Natural killer cell treated with Interleukin-12 subunit alpha and Interleukin-12 subunit beta and Interleukin-15 and Interleukin-18, amount 100 ng/mL, for 72 hours (primary cell): ENCODE measurements at places on chromosomes 6 and 20. TPM values are rescaled to one million over a fixed set of nuclear protein-coding genes. Genes with fewer than 3 reads are reported as not detected.

The FERMT1 gene
- not detected for total RNA-seq

The CDSN gene
- total RNA-seq = not detected

The TGM2 gene
- total RNA-seq = 0.81 TPM

The KIF13A gene
- total RNA-seq = 33.6 TPM

The TP53TG5 gene
- total RNA-seq = not detected

The RSPO3 gene
- total RNA-seq = not detected

The NPEPL1 gene
- total RNA-seq = 30.4 TPM

The SNX21 gene
- total RNA-seq = 2.2 TPM

GRCh38 chr20:6769903-6770785 lies 2.7 kb downstream of the BMP2 start:
- H3K36me3 ChIP-seq = no peaks in the 10 kb centered on the region
- H3K27ac ChIP-seq = no peak overlapping the region
- peaks cover 10% of the 10 kb centered on the region for H3K4me1 ChIP-seq

DNA sequence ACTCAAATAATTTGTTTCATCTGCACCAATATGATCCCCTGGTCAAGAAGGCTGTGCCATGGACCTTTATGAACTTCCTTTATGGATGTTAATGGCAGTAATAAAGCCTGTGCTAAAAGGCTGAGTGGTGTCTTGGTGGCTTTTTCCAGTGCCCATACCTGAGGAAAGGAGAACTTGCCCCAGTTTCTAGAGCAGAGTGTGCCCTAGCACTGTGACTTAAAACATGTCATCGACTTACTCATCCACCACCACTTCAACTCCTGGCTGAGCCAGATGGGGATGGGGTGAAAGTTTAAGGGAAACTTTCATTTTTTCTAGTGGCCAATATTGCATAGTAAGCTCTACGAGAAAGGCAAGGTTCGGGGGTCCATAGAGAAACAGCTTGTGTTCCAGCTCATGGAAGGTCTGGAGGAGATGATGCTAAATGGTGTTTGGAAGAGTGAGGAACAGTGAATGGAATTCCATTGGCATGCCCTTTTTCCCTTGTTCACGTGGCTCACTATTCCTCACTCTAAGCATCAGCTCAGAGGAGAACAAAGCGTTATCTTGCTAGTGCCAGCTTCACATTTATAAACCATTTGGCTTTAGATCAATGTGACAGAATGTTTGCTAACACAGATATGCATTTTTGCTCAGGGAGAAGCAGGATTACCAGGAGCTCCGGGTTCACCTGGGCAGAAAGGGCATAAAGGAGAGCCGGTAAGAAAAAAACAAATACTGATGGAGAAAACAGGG lies 71.2 kb downstream of the COL19A1 start:
- H3K27ac ChIP-seq = no peak overlapping the region
- no peak for DNase-seq
- H3K27me3 ChIP-seq = no peaks in the 10 kb centered on the region
- H3K36me3 ChIP-seq = no peaks in the 10 kb centered on the region
- no peaks in the 10 kb centered on the region for H3K4me1 ChIP-seq

DNA sequence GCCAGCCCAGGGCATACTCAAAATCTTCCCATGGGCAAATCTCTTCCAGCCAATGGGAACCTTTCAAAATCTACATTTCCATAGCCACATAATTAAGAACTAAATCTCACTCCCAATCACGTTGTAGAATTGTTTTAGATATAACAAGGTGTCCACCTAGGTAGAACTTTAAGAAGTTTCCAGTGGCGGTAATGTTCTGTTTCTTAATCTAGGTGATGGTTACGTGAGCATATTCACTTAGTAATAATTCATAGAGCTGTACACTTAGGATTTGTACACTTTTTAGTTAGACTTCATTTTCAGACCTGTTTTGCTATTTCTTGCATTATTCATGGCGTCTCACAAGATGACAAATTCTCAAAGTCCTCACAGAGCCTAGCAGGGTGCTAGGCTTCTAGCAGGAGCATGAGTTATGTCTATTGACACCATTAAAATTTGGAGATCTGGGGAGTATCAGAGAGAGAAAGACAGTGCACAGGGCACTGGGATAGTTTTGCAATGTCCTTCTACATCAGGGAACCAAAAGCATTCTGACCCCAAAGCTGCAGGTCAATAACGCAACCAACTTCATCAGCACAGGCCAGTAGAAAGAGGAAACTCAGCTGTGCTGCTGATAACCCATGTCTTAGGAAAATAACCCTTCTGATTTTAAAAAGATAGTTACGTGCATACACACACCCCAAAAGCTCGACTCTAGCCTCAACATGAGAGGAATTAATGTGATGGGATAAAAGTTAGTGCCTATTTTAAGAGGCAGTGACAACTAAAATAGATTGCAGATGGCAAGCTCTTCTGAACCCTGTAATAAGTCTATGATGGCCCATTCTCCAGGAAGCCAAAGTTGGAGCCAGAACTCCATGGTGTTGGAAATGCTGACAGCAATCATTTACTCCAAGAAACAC lies 518.1 kb upstream of the JARID2 start:
- DNase-seq = no peak
- H3K36me3 ChIP-seq = no peaks in the 10 kb centered on the region
- H3K4me3 ChIP-seq = no peak overlapping the region

DNA sequence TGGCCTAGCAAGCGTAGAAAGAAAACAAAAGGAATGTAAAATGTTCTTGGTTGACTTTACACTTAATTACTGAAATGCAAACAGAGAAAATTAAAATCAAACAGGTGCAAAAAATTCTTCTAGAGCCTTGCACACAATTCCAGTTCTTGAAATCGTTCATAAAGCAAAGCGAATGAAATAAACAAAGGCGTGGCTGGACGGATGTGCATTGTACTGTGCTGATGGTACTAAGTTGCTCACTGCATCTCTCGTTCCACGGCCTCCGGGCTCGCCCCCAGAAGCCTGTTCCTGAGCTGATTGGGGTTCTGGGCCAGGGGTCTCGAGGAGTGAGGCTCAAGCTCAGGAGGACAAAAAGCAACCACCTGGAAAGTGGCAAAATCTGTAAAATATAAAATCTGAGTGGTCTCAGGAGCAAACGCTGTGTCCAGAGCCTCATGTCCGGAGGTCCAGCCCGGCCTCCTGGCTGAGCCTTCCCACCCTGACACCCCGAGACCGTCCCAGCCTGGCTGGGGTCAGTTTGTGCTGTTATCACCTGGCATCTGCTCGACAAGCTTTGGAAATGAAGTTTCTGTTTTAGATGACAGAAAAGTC lies 71.3 kb downstream of the TTLL2 start:
- no peak for DNase-seq
- no peaks in the 10 kb centered on the region for H3K4me1 ChIP-seq
- no peak overlapping the region for H3K4me3 ChIP-seq

GRCh38 chr6:11266926-11267325 lies 34.5 kb upstream of the NEDD9 start:
- DNase-seq = no peak
- peaks cover 2% of the 10 kb centered on the region for H3K36me3 ChIP-seq
- peaks cover 26% of the 10 kb centered on the region for H3K4me1 ChIP-seq
- H3K27me3 ChIP-seq = no peaks in the 10 kb centered on the region
- no peak overlapping the region for H3K4me3 ChIP-seq

GRCh38 chr6:143884216-143884900 lies 20.1 kb downstream of the ZC2HC1B start:
- no peak overlapping the region for H3K4me3 ChIP-seq
- H3K27me3 ChIP-seq = no peaks in the 10 kb centered on the region
- no peak overlapping the region for H3K27ac ChIP-seq
- no peak for DNase-seq
- no peaks in the 10 kb centered on the region for H3K4me1 ChIP-seq
- no peaks in the 10 kb centered on the region for H3K36me3 ChIP-seq

DNA sequence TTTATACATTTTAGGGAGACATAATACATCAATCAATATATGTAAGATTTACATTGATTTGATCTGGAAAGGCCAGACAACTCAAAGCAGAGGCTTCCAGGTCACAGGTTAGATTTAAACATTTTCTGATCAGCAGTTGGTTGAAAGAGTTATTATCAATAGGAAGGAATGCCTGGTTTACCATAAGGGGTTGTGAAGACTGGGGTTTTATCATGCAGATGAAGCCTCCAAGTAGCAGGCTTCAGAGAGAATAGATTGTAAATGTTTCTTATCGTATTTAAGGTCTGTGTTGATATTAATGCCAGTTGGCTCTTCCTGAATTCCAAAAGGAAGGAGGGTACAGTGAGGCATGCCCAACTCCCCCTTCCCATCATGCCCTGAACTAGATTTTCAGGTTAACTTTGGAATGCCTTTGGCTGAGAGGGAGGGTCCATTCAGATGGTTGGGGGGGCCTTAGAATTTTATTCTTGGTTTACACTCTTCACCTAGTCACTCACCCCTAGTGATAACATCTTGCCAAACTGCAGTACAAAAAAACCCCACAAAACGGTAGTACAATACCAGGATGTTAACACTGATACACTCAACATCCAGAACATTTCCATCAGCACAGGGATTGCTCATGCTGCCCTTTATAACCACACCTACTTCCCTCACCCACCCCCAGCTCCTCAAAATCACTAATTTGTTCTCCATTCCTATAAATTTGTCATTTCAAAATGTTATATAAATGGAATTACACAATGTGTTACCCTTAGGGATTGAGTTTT lies 259.6 kb upstream of the PLN start:
- H3K27ac ChIP-seq = no peak overlapping the region
- no peak for DNase-seq
- H3K27me3 ChIP-seq = peaks cover 10% of the 10 kb centered on the region
- no peaks in the 10 kb centered on the region for H3K36me3 ChIP-seq
- H3K4me1 ChIP-seq = no peaks in the 10 kb centered on the region
- H3K4me3 ChIP-seq = no peak overlapping the region
